ENCODE measurements at places on chromosomes 2 and 18.

DNA sequence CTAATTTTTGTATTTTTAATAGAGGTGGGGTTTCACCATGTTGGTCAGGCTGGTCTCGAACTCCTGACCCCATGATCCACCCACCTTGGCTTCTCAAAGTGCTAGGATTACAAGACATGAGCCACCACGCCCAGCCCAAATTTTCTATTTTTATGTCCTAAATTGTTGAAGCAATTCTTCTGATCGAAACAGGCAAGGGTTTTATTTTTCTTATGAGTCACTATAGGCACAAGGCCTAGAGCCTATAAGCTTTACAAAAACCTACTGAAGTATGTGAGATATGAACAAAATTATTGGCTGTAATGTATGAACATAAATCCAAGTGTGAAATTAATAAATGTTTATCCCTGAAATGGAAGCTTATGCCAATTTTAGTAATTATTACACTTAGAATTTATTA, 464.2 kb upstream of the NRP2 start:
- no peak for DNase-seq

- DNase-seq, result no peak
Measured at GRCh38 chr2:727071-727470, 49.9 kb upstream of the TMEM18 start.

DNA sequence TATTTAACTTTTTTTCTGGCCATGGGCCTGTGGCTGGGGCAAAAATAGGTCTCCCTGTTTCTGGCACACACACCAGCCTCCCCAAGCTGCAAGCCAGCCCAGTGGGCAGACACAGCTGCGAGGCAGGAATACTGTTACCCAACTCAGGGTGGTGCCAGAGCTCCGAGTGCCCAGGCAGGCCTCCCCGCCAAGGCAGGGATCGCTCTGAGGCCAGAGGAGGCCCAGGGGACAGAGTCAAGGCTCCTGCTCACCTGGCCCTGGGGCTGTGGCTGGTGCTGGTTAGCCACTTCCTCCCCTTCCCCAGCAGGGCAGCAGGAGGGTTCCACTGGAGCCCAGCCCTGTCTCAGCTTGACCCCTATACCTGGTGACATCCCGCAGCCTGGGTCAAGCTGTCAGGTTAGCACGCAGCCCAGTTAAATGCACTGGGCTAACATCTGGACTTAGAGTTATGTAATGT, 67.1 kb upstream of the EPAS1 start:
- DNase-seq, result no peak

- DNase-seq, result no peak
Measured at GRCh38 chr2:180823546-180824141, 156.8 kb upstream of the UBE2E3 start.

GRCh38 chr2:128374711-128375413, 56.2 kb upstream of the HS6ST1 start:
- no peak for DNase-seq

GRCh38 chr2:205994344-205994743, 91.6 kb downstream of the INO80D start:
- DNase-seq, result no peak

DNA sequence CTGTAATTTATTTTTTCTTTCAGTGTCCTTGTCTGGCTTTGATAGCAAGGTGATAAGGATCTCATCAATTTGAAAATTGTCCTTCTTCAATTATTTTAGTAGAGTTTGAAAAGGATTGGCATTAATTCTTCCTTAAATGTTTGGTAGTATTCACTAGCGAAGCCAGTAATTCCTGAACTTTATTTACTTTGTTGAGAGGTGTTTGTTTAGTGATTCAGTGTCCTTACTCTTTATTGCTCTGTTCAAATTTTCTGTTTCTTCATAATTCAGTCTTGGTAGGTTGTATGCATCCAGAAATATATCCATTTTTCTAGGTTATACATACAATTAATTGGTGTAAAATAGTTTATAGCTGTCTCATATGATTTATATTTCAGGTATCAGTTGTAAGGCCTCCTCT, 676.7 kb upstream of the POU3F3 start:
- DNase-seq, result no peak

GRCh38 chr18:4551001-4551360, 95.9 kb upstream of the DLGAP1 start:
- DNase-seq, result no peak

- no peak for DNase-seq
Measured at GRCh38 chr18:35835833-35836232, 136.6 kb upstream of the RMP24 start.

GRCh38 chr2:71596011-71596410, 142.7 kb downstream of the DYSF start:
- DNase-seq, result peak; percentile 82

DNA sequence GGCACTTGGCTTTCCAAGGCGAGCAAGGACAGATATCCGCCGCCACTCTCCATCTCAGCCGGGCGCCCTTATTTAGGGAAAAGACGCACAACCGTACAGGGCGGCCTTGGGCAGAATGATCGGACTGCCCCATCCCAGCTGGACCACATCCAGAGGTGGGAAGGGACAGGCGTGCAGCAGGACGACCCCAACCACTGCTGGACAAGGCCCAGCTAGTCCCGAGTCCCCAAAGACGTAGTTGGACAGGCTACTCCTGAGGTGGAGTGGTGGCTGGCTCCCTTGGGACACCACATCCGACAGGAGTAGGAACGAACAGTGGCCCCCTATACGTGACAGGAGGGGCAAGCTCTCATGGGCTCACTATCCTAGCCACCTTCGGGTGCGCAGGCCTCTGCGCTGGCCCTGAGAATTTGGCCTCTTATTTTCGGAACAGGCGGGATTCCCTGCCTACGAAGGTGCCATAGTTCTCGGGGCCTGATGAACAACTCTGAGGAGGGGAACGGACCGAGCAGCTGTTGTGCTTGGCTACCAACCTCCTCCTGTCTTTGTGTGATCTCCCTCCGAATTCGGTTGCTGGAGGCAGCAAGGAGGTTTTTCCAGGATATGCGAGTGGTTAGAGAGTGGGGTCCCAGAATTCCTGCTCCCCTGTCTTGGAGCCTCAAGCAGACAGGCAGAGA, 2.3 kb downstream of the FEV start:
- DNase-seq, result no peak

DNA sequence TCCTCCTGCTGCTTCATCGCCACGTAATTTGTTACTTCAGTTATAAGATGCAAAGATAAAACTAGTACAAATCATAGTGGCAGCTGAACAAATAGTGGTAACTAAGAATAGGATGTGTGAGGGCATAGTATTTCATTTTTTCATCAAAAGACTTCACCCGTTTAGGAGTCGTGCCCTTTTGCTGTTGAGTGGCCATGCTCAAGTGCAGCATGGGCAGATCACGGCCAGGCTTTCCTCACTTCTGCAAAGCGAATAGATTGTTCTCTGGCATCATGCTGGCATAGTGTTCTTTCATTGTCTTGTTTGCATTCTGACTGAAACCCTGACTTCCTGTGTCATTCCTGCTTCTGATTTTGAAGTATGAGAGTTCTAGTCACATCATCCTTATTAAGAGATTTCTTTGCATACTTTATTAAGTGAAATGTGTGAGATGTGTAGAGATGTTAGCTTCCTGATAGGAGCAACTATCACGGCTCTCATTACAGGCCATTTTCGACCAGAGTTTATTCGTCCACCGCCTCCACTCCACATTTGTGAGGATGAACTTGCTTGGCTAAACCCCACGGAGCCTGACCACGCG, 11.8 kb downstream of the CNOT11 start:
- no peak for DNase-seq

- no peak for DNase-seq
Measured at GRCh38 chr2:39203382-39203781, 40.4 kb downstream of the CDKL4 start.

DNA sequence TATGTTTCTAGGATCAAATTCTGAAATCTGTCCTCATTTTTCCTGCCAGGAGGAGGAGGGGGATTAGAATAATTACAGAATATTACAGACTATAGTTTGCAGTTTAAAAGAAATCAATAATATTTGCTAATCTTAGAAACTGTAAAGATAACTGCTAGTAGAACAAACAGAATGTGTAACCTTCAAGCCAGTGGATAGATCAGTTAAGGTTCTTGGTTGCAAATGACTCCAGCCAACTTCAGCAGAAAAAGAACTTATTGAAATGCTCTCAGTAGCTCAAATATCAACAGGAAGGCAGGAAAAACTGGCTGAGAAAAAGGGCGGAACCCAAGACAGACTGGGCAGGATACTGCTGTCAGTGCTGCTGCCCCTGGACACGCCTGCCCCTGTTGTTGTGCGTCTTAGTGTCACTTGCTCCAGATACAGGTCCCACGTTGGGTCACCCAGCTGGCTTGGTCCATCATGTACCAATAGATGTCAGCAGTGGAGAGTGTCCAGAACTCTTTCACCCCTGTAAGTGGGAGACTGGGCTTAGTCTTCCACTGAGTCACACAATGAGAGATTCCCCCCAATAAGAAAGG, 10.2 kb downstream of the NMUR1 start:
- DNase-seq, result no peak

DNA sequence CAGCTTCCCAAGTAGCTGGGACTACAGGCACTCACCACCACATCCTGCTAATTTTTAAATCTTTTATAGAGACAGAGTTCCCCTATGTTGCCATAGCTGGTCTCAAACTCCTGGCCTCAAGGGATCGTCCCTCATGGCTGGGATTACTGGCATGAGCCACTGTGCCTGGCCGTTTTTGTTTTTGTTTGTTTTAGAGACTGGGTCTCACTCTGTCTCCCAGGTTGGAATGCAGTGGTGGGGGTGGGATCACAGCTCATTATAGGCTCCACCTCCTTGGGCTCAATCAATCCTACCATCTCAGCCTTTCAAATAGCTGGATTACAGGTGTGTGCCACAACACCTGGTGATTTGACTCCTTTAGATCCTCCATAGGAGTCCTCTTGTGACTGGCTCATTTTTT, 19.5 kb upstream of the ZDBF2 start:
- DNase-seq, result no peak

DNA sequence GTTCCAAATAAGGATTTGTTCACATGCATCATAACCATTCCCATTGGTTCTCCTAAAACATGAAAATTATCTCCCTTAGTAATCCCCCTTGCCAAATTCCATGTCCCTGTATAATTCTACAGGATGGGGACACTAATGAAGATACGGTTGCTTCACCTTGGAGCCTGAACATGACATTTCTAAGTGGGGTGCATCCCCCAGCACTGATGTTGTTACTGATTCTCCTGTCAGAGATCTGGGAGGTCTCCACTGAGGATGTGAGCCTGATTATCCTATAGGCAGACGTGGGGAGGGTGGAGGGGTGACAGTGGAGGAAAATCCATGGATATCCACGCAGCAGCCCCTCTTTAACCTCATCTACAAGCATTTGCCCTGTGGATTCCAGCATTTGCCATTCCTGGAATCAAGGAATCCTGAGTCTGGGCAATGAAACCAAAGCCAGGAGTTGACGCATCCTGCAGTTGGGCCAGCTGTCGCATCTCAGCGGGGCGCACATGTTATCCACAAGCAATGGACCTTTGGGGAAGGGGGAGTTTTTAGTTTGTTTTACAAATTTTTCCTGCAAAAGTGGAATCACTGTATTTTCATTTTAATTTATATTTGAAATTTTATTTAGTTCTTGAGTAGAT, 57.3 kb downstream of the HK2 start:
- DNase-seq, result no peak

GRCh38 chr2:223751012-223751411, 86.4 kb downstream of the AP1S3 start:
- no peak for DNase-seq

DNA sequence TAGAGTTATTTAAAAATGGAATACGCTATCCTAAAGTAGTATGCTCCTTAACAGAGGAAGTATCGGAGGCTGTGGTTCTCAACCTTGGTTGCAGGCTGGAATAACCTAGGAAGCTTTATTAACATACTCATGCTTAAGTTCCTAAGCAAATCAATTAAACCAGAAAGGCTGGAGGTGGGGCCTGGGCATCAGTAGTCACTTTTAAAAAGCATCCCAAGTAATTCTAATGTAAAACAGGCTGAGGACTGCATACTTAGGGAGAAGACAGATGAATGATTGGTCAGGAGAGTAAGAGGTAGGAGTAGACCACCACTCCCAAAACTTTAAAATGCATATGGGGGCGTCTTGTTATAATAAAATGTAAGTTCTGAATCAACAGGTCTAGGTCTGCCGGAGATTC, 15.3 kb downstream of the ACAA2 start:
- no peak for DNase-seq

GRCh38 chr2:44906972-44907371, 34.5 kb upstream of the SIX3 start:
- DNase-seq, result no peak

GRCh38 chr18:48656582-48656981, 117.8 kb downstream of the CTIF start:
- no peak for DNase-seq

Measured in amygdala (tissue), 56 donors.